Cerebellar nuclear complex (tissue), 1 donor: ENCODE measurements at places on chromosomes 13 and 19.

DNA sequence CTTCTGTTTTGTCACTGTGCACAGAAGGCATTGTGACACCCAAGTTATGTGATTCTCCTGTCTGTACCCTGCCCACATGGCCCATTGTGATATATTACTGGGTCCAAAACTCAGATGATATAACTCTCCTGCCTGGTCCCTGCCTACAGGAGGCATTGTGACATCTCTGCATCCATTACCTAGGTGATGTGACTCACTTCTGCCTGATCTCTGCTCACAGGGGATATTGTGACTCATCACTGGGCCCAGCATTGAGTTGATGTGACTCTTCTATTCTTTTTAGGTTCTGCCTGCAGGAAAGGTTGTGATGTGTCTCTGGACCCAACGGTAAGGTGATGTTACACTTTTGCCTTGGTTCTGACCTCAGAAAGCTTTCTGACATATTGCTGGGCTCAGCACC, 67.9 kb upstream of the ZNF724 start:
- no peak for DNase-seq

GRCh38 chr19:47469363-47469700, 2.4 kb downstream of the SLC8A2 start:
- DNase-seq: no peak

DNA sequence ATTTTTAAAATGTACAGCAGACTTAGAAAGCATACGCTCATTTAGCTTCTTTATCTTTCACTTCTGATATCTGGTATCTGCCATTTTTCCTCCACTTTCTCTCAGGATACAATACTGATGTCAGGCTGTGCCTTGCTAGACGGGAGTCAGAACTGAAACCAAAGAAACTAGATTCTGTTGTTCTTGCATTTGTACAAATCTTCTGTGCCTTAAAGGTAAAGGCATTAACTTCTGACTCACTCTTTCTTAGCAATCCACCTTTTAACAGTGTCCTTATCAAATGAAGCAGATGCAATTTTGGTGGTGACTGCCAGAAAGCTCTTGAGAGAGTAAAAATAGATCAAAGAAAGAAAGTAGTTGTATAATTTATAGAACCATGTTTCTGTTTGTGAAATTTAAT, 370.4 kb downstream of the PCDH20 start:
- DNase-seq: no peak

DNA sequence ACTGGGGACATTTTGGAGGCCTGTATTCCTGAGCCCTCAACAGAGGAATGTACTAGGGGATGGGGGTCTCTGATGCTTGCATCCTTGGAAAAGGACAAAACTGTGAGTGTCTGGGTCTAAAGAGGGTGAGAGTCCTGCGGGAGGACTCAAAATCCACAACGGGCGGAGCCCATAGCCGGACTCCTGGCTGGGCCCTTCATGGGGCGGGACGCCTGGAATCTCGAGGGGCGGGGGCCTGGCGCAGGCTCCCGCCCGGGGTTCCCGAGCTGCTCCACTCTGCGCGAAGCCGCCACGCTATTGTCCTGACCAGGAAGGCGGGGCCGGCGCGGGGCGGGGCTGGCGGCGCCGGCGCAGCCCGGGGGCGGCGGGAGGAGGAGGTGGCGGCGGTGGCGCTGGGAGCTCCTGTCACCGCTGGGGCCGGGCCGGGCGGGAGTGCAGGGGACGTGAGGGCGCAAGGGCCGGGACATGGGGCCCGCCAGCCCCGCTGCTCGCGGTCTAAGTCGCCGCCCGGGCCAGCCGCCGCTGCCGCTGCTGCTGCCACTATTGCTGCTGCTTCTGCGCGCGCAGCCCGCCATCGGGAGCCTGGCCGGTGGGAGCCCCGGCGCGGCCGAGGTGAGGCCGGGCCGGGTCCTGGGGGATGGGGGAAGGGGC, at the start of gene APLP1:
Gene APLP1, plus strand, starts transcription at position 403 of the 651 bp plus-strand sequence. Its CDS starts 63 bp downstream, at position 466.
- DNase-seq: peak; percentile 24

DNA sequence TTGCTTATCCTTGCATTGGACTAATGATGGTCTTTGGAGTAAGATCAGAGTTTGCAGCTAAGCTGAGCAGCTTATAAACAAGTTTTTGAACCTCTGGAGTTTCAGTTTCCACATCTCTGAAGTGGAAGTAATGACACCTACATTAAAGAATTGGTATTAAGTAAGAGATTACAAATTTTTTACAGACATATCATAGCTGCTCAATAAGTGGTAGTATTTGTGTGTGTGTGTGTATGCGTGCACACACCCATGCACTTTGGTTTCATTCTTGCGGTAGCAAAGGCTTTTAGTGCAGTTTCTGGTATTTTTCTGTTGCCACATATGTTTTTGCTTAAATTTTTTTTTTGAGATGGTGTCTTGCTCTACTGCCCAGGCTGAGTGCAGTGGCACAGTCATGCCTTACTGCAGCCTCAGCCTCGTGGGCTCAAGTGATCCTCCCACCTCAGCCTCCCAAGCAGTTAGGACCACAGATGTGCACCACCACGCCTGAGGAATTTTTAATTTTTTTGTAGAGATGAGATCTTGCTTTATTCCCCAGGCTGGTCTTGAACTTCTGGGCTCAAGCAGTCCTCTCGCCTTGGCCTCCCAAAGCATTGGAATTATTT, 4.5 kb downstream of the NAA16 start:
- DNase-seq: no peak

- no peak for DNase-seq
Measured at GRCh38 chr19:18777301-18778075, 13.6 kb downstream of the COMP start.

GRCh38 chr19:35665604-35666003, 713 bp upstream of the UPK1A start:
- no peak for DNase-seq

GRCh38 chr13:83024955-83025594, 857.2 kb downstream of the SLITRK1 start:
- DNase-seq: no peak

DNA sequence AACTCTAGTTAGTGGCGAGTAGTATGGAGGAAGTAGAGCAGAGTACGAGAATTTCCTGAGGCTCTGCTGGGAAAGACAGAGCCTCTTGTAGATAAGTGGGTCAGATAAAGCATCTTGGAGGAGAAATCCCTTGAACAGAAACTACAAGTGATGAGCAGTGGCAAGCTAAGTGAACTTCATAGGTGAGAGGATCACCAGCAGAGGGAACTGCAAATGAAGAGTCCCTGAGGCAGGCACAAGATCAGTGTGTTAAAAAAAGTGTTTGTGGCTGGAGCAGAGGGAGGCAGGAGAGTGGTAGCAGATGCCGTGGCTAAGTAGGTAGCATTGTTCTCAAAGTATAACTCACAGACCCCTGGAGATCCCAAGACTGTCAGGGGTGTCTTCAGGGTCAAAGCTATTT, 437.6 kb downstream of the HS6ST3 start:
- no peak for DNase-seq

DNA sequence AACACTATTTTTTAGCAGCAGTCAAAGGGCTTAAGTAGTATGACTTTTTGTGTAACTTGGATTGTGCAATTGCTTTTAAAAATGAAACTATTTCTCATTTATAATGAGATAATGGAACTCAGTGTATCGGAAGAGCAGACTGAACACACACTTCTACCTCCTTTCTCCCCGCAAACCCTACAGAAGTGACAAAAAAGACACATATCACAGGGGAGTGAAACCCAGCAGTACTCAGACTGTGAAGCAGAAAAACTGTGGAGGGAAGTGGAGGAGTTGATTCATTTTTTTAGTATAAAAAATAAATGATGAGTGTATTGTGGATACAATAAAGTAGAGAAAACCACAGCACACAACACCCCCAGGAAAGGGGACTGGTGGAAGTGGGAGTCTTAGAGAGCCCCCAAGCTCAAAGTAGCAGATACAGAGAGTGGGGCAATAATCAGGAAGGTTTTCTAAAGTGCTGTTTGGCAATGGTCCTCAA, 9.7 kb downstream of the LPAR6 start:
- no peak for DNase-seq

GRCh38 chr13:99986741-99987140, 5.2 kb downstream of the ZIC2 start:
- DNase-seq: no peak

DNA sequence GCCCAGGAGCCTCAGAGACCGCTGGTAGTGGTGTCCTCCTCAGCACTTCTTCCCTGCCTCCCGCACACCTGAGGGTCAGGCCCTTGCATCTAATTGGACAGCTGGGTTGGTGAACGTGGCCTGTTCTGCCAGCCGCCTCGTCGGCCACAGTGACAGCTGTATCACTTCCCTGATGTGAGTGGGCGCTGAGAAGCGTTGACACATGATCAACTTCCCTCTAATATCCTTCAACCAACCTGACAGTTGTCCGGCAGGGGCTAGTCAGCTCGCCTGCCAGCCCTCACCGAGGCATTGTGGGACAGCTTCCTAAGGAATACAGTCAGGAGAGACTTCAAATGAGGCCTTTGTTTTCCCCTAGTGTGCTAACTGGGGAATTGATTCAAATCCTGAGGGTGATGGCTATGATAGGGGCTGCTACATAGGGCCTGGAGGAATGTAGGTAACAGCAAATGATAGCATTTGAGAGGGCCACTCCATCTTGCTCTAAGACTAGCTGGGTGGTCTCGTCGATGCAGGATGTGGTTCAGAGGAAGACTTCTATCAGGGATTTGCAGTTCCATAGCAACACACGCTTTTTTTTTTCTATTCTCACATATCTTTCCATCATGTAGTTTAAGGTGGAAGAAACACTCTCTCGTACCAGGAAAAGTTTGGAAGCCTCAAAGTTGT, 230.8 kb downstream of the TSHZ3 start:
- DNase-seq: no peak

DNA sequence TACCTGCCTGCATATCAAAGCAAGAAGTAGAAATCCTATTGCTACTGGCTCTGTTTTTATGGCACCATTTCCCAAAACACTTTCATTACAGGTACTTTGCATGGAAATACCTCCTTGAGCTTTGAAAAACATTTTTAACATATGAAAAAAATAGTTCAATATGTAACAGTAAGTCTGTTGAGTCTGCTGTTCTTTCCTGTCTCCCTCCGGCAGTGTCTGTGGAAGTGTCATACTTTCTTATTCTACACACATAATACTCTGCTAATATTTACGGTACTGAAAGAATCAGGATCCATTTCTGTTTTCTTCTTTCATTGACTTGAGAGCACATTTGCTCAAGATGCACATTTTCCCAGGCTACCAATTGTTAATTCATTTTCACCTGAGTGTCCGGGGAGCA, 8.2 kb upstream of the SERTM1 start:
- no peak for DNase-seq

DNA sequence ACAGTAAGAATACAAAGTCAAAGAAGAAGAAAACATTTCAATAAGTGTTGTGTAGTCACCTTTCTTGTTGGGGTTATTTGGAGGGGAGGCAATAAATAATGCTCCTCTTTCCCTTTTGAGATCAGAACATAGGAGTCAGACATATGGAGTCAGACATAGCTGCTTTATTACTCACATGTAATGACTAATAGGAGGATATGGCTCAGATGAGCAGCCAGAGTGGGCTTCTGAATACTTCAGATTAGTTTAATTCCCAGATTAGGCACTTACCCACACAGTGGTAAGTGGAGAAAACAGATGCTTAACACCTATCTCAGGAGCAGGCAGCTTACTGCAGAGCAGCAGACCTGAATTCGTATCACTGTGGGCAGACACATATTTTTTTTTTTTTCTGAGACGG, 31.7 kb upstream of the C1QTNF9B start:
- DNase-seq: no peak

DNA sequence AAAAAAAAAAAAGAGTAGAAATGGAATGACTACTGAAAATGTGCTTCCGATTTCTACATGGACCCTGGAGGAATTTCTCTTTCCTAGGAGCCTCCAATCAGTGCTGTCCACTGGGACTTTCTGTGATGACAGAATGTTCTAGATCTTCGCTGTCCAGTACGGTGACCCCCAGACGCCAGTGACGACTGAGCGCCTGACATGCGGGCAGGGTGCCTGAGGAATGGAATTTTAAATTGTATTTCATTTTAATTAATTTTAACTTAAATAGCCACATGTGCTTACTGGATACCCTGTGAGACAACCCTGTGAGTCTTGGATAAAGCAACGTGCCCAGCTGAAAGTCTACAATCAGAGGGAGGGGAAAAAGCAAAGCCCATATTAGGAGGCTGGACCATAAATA, 4.1 kb upstream of the TLE6 start:
- DNase-seq: no peak

GRCh38 chr19:35395382-35396199, 24.7 kb downstream of the GPR42 start:
- DNase-seq: no peak

GRCh38 chr13:40384976-40385857, 281.2 kb downstream of the FOXO1 start:
- DNase-seq: no peak

DNA sequence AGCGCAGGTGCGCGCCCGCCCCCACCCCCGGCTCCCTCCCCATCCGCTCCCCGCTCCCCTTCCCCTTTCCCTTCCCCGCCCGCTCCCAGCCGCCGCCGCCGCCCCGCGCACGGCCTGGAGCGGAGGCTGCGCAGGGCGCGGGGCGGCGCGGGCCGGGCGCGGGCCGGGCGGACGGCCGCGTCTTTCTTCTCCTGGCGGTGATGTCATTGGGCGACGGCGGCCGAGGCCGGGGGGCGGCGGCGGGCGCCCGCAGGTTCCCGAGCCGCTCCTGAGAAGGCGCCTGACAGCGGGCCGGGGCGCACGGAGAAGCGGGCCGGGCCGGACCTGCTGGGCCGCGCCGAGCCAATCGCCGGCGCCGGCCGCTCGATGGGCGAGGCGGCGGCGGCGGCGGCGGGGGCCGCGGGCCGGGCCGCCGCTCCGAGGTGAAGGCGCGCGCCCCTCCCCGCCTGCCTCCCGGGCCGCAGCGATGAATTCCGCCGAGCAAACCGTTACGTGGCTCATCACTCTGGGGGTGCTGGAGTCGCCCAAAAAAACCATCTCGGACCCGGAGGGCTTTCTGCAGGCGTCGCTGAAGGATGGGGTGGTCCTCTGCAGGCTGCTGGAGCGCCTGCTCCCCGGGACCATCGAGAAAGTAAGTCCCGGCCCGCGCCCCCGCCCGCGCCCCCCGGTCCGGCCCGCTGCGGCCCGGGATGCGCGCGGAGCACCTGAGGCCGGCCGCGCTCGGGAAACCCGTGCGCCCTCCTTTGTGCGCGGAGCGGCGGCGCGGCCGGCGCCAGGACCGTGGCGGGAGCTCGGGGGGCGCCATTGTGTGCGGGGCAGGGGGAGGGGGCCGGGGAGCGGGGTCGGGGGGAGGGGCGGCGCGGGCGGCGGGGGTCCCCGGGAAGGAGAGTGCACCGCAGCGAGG, at the start of gene ARHGEF7:
Gene ARHGEF7, plus strand, starts transcription at position 250 of the 904 bp plus-strand sequence. Its CDS starts 217 bp downstream, at position 467.
- DNase-seq: no peak

DNA sequence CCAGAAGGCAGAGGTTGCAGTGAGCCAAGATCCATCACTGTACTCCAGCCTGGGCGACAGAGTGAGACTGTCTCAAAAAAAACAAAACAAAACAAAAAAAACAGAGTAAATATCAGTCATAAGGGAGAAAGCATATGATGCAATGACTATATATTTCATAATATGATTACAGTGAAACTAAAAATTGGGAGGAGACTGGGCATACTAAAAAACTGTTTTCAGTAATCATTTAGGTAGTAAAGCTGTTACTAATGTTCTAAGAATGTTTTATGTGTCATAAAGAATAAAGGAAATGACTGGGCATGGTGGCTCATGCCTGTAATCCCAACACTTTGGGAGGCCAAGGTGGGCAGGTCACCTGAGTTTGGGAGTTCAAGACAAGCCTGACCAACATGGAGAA, 15.9 kb downstream of the ZNF573 start:
- DNase-seq: no peak

GRCh38 chr19:30512176-30513081, 140.2 kb downstream of the ZNF536 start:
- no peak for DNase-seq

- no peak for DNase-seq
Measured at GRCh38 chr13:40376296-40376849, 290.1 kb downstream of the FOXO1 start.
